ENCODE measurements at places on chromosomes 7 and 10.

- peak; percentile 87 for DNase-seq
Measured at GRCh38 chr7:149005427-149006344, 22.6 kb downstream of the PDIA4 start.

DNA sequence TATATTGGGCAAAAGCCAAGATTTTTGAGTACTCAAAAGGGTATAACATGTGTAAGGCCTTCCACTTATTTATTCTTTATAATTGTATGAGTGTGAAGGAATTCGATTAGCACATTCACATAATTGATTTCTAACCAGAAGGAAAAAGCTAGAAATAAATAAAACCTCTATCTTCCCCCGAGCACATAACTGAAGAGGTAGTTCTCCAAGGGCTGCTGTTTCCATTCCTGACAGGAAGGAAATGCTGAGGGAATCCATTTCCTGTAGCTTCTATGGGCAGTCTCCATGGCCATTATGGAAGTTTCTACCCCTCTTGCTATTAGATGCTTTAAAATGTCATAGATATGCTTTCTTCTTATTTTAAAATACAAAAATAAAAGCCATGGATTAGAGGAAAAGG, 70.5 kb upstream of the ABCB5 start:
- DNase-seq = no peak

GRCh38 chr7:99372275-99373090, 2.0 kb upstream of the ARPC1B start:
- peak; percentile 99 for DNase-seq

DNA sequence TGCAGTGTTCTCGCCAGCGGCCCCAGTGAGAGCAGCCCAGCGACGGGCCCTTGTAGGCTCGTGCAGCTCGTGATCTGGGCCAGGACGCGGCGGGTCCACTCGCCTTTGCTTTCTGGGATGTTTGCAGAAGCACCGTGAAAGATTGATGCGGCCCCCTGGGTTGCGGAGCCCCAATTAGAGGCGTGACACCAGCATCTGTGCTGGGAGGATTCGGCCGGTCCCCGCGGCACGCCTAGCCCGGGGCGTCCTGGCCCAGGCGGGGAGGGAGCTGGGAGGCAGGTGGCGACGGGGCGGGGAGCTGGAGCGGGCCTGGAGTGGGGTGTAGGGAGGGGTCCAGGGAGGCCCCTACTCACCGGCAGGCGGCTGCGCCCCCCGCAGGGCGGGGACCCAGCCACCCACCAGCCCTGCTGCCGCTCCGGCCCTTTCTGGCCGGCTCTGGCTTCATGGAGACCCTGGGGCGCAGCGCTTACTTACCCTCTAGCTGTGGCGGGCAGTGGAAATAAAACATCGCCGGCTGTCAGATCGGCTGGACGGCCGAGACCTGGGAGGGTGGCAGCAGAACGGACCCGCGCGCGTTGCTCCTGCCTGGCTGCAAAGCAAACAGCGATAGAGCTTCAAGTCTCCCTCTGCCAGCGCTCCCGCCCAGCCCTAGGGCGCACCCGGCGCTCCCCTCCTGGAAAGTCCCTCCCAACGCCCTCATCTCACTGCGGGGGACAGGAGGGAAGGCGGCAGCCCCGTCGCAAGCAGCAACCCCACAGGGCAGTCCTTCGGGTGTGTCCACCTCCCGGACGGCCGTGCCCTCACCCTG, 752 bp downstream of the DRGX start:
- DNase-seq = no peak

DNA sequence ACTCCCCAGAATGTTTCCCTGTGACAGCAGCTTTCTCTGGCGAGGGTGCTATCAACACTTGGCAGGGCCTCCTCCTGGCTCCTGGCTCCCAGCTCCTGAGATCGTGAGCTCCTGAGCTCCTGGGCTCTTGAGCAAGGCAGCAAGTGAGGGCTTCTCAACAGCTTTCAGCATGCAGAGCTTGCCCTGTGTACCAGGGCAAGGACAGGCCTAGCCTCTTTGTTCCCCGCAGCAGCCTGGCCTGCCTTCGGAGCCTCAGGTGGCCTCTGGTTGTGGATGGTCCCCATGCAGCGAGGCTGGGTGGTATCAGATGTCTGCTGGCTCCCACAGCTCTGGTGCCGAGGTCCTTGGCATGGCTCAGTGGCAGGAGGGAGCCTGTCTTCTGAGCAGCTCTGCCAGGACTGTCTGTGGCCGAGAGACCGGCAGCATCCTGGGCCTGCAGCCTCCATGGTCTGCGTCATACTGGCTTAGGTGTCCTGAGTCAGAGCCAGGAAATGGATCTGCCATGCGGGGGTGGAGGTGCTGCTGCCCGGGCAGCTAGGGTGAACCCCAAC, 44.2 kb downstream of the ZMIZ1 start:
- DNase-seq = no peak

DNA sequence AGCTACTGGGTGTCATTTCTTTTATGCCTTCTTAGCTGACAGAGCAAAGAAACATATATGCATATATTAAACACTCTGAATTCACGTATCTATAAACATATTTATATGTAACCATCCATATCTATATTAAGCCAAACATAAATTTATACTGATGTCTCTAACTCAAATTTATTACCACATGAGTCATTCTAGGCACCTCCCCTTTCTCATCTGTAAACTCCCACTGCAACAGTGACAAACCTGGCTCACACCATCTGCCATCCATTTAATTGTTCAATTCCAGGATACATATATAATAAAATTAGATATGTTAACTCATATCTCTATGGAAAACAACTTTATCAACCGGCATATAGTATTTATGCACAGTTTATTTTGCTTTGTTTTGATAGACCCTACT, 722.3 kb downstream of the SORCS1 start:
- no peak for DNase-seq

DNA sequence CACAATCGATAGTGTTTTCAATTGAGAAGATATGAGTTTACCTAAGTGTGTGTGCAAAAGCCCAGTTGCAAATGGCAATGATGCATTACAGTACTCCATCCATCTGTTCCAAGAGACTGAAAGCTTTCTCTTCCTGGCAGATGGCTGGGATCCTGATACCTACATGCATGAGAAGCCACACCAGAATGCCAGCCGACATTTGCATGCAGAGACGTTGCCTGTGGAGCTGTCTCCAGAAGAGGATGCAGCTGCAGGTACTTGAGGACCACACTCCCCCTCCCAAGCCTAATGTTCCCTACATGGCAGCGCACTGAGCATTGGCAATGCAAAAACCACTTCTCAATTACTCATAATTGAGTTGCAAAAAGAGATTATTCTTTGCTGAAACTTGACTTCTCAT, 332.1 kb downstream of the WDR11 start:
- DNase-seq = no peak

GRCh38 chr7:105920766-105921165, 42.3 kb upstream of the CDHR3 start:
- no peak for DNase-seq

GRCh38 chr7:16417906-16418305, 3.4 kb downstream of the CRPPA start:
- DNase-seq = no peak

DNA sequence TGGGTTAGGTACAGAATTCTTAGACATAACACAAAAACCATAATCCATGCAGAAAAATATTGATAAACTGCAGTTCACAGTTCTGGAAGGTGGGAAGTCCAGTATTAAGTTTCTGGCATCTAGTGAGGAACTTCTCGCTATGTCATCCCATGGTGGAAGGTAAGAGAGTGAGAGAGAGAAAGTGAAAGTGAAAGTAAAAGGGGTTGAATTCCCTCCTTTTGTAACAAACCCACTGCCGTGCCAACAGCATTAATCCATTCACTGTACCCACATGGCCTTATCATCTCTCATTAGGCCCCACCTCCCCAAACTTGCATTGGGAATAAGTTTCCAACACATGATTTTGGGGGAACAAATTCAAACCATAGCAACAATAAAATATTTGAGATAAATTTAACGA, 17.1 kb downstream of the ZNF485 start:
- no peak for DNase-seq

DNA sequence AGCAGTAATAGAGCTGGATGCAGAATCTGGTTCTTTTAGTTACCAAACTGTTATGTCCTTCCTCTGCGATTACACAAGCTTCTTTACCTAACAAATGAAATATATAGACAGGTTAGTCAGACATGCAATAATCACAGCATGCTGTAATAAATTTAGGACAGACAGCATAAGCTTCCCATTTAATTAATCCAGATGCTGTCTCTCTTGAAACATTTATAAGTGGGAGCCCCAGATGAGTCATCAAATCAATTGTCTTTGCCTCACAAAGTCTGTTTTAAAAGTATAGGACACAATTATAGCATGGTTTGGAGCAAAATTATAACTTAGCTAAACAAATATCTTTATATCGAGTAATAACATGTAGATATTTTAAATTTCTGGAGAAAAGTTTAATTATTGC, 1.6 kb downstream of the CDNF start:
- no peak for DNase-seq

GRCh38 chr7:73954181-73954580, 73.8 kb upstream of the ELN start:
- no peak for DNase-seq

GRCh38 chr7:92200791-92201190, 21.8 kb upstream of the LRRD1 start:
- DNase-seq = no peak

- DNase-seq = no peak
Measured at GRCh38 chr10:21056461-21056860, 159.3 kb upstream of the NEBL start.

DNA sequence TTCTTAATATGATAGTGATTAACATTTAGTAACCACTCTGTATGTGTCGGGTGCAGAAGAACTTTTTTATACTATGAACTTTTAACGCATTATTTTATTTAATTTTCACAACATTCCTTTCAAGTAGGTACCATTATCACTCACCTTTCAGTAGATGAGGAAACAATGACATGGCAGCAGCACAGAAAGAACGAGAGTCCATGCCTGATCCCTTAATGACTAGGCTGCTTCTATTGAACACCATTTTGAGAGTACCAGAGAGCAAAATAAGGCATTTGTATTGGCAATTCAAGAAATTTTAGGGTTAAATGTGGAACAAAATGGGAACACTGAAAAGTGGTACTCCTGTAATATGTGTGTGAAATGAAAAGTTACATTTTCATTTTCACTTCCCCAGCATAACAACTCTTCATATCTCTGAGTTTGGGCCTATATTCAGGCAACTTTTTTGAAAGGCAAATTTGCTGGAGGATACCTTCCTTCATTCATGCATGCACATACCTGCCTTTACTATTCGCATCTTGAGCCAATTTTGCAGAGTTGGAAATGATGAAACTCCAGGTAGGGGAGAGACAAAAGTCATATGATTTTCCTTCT, 12.8 kb downstream of the LRRN3 start:
- DNase-seq = no peak

Data from SK-MEL-5 (cell line).